ENCODE measurements at places on chromosomes 7 and 10.

DNA sequence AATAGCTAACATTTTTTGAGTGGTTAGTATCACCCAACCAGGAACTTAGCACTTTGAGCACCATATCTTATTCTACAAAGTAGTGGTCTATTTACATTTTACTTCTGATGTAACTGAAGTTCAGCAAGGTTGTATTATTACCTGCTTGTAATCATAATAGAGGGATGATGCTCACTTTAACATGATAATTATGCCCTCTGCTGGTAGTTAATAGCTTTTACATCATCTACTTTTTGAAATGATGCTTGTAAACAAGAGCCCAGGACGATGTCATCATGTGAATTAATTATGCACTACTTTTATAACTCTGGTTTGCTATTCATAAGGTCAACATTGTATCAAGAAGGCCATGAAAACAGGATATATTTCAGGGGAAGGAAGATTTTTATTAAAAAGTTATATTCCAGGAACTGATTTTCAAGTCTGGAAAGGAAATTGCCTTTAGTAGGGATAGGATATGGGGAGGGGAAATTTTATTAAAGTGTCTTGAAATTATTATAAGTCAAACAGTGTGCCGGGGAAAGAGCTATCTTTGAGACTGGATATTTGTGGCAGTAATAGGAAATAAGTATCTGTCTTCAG, 80.3 kb upstream of the SCIN start:
- DNase-seq, result no peak

DNA sequence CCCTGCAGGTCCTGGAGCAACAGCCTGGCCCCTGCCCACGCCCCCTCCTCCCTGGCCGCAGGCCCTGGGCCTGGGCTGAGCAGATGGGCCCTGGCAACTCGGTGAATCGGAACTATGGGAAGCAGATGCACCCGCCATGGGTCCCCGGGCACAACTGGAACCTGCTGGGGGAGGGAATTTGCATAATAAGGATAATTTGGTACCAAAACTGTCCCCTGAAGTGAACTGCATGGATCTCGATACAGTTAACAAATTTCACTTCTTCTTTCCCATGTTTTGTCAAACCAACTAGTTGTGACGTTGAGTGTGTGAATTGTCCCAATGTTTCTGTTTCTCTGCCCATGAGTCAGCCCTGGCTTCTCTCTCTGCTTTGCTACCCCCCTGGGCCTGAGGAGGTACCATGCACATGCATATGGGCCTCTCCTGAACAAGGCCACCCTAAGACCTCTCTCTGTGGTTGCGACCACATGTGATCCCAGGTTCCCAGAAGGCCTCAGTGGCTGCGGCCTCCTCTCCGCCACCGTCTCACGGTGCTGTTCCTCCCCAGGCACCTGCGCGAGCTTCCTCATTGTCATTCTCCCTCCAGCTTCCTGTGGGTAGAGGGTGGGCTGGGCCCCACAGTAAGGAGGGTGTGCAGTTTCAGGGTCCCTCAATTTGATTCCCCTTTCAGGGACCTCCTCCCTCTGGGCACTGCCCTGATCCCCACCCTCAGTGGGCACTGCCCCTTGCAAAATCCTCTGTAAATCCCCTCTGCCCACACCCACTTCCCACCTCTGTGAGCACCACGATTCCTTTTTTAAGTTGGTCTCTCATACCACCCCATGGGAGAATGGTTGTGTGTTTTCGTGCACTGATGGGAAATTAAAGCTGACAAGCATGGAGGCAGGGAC, 40.0 kb downstream of the FIGNL1 start:
- DNase-seq, result no peak

- no peak for DNase-seq
Observed at GRCh38 chr10:76665029-76665428, 972.6 kb downstream of the KCNMA1 start.

DNA sequence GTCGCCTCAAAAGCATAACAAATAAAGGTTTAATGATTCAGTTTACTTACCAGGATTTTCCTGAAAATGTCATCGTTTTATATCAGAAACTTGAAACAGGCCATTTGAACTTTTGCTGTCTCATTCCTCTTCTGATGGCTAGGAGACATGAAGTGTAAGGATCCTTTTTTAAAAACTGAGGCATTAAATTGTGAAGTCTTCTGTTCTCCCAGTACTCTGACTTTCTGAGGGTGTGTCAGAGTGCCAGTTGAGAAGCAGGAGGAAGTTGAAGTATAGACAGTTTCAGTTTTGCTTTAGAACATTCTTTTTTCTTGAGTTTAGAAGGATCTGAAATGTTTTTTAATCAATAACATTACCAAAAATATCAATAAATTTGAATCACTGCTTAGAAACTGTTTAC, at the start of gene SAMD9L:
TSS of gene SAMD9L (minus strand) at position 242 of the 400 bp plus-strand sequence. CDS start 12,414 bp downstream, outside the sequence.
- DNase-seq, result no peak

DNA sequence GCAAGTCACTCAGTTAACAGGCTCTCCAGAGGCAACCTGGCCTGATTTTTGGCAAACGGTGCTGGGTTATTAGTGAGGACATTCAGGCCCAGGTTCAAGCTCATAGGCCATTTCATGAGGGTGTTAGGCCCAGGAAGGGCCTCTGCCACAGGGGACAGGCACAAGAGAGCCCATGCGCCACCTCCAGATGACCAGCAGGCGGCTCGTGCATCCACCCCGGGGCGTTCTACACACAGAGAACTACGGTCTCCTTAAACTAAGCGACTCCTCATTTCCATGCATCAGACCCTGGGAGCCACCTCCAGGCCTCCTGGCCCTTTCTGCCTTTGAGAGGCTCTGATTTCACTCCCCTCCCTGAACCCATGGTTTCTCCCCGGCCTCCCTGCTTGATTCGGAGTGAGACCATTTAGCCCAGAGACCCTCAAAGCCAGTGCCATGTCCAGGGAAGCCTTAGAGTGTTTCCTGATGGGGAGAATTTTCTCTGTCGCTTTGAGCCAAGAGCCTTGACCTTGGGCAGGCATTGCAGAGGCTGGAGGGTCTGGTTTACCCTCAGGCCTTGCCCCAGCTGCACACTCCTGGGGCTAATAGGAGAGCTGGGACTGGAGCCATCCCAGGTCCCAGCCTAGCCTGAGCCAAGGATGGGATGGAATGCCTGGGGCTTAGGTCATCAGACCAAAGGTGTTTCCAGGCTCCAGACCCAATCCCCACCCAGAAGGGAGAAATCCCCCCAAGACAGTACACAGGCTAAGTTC, 188.0 kb downstream of the GRID1 start:
- DNase-seq, result no peak

- no peak for DNase-seq
Observed at GRCh38 chr10:110109511-110109910, 97.9 kb upstream of the MXI1 start.

- peak; percentile 11 for DNase-seq
Observed at GRCh38 chr7:4792537-4793126, 17.2 kb downstream of the AP5Z1 start.

DNA sequence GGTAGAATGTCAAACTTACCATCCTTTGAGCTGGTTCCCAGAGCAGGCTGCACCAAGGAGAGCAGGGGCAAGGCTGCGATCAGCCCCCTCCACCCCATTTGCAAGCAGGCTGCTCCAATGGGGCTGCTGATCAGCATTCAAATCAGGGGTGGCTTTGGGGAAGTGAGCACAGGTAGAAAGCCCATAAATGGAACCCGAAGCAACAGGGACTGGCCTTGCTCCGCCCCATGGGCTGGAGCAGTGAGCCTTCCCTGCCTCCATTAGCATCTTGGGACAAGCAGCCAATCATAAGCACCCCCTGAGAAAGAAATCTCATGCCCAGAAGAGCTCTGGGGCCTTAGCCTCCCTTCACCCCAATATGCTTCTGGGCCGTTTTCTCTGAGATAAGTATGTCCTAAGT, 4.0 kb upstream of the PKD1L1 start:
- DNase-seq, result no peak

GRCh38 chr10:23918839-23919238, 290.1 kb upstream of the KIAA1217 start:
- DNase-seq, result no peak

- no peak for DNase-seq
Observed at GRCh38 chr10:18439601-18440000, 211.8 kb downstream of the NSUN6 start.

DNA sequence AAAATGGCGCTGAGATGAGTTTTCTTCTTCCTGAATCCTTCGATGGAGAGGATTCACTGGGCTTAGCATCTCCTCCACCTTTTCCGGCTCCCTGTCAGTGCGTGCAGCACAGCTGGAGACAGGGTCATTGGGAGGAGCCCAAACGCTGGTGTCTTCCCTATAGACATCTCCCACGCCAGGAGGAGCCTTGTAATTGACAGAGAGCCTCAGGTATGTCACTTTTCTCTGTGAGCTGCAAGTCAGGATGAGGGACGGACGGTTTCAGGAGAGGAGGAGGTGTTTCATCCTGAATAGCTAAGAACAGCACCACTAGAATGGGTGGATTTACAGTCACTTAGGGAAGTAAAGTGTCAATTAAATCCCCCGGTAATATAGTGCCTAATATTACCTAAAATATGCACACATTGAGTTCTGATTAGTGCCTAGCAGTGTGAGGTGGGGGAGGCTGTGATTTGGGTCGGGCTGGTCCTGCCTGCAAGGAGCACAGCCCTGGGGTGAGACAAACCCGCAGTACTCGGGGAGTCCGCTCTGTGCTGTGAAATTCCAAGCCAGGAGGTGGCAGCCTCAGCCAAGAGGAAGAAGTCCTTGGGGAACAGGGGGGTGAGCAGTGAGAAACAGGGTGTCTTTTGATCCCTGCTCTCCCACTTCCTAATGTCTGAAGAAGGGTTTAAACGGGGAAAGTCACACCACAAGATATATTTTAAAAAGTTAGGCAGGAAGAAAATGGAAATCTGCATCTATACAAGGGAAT, 28.2 kb downstream of the IL15RA start:
- peak; percentile 36 for DNase-seq

DNA sequence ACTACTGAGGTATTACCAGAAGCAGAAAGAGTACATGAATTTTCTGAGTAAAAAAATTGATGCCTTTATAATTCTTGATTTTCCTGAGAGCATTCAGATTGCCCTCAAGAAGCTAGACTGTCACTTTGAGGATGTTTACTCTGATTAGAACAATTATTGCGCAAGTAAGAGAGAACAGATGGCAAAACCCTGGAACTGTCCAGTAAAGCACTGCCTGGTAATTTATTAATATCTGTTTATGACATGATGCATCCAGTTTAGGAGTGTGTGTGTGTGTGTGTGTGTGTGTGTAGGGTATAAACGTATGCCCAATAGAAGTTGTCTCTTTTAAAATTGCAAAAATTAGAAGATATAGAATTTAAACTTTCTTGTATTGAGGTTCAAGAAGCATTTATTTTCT, 379.7 kb downstream of the PHTF2 start:
- no peak for DNase-seq

GRCh38 chr10:75623310-75624093, 192.1 kb downstream of the LRMDA start:
- DNase-seq, result no peak

DNA sequence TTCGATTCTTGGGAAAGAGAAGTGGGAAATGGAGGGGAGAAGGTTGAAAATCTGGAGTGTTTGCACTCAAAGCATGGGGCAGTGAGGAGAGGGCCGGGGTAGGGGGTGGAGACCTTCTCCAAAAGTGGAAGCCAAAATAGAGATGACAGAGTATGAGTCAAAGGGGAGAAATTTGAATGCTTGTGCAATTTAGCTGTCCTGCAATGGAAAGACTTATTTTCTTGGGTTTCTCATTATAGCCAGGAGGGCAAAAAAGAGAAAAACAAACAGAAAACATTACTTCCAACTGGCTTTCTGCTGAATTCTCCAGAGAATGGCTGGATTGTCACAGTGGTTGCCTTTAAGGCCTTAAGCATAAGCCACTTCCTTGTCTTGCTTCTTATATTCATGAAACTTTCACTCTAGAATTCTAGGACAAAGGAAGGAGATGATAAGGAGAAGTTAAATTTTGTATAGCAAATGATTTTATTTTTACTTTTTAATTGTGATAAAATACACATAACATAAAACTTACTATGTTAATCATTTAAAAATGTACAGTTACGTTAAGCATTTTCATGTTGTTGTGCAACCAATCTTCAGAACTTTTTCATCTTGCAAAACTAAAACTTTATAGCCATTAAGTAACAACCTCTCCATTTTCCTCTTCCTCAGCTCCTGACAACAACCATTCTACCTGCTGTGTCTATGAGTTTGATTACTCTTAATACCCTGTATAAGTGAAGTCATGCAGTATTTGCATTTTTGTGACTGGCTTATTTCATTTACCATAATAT, 100.2 kb downstream of the GPR85 start:
- no peak for DNase-seq
